Thoracic aorta (tissue), 2 donors: ENCODE measurements at places on chromosomes 16 and 17. TPM values are rescaled to one million over a fixed set of nuclear protein-coding genes. Genes with fewer than 3 reads are reported as not detected.

APOBR gene
- 1.1 TPM for total RNA-seq

OR4D1 gene
- total RNA-seq = not detected

CTRB1 gene
- 4.9 TPM for total RNA-seq

ASB16 gene
- total RNA-seq = 3.9 TPM

WNT3 gene
- total RNA-seq = 0.35 TPM

C17orf67 gene
- total RNA-seq = 1.3 TPM

FOXL1 gene
- total RNA-seq = 52.1 TPM

PLA2G15 gene
- 34.9 TPM for total RNA-seq

C16orf46 gene
- 0.54 TPM for total RNA-seq

IGFBP4 gene
- 177 TPM for total RNA-seq

CDT1 gene
- not detected for total RNA-seq

IL21R gene
- total RNA-seq = 0.14 TPM

KRT32 gene
- not detected for total RNA-seq
